ENCODE measurements at places on chromosomes 3 and 15.
A peak's percentile ranks its signal among the peaks of the same experiment; 100 is the strongest.

GRCh38 chr3:99875929-99876841, 58.5 kb downstream of the CMSS1 start:
- DNase-seq = peak; percentile 93

DNA sequence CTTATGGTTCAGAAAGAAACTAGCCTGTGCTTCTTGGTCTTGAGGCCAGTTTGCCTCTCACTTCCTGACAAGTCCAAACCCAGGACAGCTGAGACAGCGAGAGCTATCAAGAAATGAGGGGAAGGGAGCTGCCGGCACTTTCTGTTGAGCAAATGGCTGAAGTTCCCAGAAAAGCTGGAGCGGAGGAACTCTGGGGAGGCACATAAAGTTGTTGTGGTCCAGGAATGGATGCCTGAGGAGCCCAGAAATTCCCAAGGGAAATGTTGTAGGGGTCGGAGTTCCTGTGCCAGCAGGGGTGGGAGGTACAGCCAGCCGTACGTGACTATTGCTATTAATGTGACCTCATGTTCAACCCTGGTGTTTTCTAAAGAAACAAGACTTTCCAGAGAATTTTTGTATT, 98.8 kb upstream of the TNFAIP8L3 start:
- DNase-seq = no peak

DNA sequence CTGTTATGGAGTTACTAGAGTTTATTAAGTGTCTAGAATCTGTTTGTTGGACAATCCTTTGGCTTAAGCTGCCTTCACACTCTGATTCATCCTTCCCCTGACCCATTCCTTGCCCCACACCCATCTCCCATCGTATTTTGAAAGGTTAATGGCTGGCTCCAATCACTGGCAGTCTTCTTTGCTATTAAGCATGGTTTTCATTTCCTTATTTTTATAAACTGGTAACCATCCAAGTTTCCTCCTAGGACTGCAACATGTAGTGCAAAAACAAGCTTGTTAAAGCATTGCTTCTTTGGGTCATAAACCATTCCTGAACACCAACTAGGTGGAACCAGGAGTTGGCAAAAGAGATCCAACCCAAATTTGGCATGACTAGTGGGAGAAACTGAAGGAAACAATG, 148.4 kb downstream of the DTWD1 start:
- no peak for DNase-seq

GRCh38 chr3:55270976-55271375, 216.1 kb downstream of the WNT5A start:
- peak; percentile 35 for DNase-seq

DNA sequence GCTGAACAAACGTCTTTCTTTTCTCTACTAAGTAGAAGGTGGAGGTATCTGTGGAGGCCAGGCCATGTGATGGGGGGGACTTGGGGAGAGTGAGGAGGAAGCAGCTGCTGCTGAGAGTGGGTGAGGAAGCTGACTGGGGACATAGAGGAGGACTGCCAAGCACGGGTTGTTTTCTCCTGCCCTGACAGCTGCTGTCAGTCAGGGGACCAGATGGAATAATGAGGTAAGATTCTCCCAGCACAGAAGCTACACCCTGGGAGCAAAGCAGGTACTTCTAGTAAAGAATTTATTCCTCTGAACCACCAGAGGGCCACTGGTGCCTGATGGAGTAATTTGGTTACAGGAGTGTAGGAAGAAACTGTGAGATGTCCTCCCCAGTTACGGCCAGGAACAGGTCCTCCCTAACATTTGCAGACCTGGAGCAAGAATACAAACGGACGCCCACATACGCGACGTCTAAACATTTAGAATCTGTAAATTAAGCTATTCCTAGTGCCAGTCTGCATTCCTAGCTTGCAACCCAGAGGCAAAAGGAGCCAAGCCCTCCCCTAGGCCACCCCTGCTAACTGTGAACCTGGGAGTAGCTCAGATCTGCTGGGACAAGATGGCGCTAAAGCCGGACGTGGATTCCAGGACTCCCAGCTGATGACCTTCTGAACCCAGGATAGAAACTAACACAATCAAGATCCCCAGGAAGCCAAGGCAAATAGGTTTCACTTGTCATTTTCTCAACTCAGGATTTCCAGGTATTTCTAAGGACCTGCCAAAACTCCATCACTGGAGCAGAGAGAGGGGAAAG, 14.8 kb downstream of the CRYGS start:
- DNase-seq = no peak

DNA sequence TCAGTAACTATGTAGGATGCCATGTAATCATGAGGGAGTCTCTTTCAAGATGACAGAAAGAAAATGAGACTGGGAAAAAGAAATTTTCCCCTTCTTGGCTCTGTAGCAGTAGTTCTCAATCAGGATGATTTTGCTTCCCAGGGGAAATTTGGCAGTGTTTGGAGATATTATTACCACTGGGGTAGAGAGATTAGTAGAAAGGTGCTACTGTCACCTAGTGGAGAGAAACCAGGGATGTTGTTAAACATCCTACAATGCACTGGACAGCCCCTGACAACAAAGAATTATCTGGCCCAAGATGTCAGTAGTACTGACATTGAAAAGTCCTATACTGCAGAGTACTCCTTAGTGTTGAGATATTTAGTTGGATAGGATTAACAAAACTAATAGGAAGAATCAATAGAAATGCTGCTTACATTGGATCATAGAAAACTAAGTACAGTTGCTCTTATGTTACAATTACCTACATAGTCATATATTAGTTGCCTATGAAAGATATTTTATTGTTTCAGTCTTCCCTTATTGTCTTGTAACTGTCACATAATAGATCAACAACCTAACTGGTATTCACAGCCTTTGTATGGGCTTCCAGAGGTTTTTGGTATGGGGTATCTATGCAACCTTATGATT, 433.3 kb downstream of the RAP2B start:
- peak; percentile 66 for DNase-seq

- no peak for DNase-seq
Observed at GRCh38 chr3:9059489-9060400, 96.5 kb upstream of the RAD18 start.

DNA sequence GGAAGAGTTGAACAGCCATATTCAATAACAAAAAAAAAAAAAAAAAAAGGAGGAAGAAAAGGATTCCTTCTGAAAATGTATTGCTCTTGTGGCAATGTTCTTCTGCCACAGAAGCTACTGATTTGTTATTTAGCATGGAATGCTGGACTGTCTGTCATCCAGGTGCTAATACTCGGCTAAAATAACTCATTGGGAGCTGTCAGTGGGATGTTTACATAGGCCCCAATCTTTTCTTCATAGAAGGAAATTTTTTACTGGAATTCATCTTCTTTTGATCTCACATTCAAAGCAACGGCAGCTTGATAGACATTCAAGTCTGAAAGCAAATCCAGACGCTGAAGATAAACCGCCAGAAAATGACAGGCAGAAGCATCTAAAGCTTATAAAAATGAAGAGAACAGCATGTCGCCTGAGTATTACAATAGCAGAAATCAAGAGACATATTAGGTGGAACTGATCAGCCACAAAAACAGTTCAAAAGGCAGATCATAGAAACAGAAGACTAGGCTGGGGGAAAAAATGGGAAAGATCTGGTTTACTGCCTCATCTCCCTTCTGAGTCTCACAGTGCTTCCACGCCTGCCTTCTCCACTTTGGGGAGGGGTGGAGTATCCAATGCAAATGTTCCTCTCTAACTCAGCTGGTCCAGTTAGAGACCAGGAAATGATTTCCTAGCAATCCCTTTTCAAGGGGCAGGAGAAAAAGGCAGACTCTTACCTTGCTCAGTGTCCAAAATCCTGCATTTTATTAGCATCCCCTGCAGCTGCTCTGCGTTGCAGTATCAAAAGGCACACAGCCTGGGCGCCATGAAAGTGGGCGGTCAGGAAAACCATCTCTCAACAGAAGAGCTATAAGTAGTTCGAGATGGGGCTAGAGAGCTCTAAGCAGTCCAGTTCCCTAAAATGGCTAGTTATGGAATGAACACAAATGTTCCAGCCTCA, 451.9 kb downstream of the FOXP1 start:
- no peak for DNase-seq

All from GM23248 (cell line).